ENCODE measurements at places on chromosomes 1 and 21.

DNA sequence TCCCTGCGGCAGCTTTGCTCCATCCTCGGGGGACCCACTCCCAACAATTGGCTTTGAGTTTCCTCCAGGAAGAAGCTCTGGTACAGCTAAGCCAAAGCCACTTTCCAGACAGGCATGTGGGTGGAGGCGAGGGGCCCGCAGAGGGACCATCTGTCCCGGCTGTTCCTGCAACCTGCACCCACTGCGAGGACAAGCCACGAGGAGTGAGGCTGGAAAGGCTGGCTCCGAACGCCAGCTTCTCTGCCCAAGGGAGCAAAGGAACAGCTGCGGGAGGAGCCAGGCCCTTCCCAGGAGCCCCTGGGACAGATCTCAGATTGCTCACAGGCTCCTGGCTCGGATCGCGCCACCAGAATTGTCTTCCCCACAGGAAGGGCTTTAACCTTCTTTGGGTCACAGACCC, 28.3 kb upstream of the PEF1 start:
- DNase-seq = no peak

DNA sequence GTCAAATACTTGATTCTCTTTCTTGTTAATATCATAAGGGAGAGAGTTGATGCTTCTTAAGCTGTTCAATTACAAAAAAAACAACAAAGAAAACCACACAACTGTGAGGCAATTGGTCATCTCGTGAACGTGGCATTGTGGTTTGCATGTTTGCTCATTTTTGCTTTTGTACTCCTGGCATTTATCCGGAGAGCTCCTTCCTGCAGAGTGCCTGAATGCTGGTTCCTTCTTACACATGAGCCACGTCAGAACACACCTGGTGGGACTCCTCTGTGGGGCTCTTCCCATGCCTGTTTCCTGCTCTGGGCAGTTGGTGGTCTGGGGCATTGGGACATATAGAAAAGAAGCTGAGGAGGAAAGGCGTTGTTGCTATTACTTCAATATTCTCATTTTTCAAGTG, 25.7 kb downstream of the KCNK1 start:
- DNase-seq = peak; percentile 36

DNA sequence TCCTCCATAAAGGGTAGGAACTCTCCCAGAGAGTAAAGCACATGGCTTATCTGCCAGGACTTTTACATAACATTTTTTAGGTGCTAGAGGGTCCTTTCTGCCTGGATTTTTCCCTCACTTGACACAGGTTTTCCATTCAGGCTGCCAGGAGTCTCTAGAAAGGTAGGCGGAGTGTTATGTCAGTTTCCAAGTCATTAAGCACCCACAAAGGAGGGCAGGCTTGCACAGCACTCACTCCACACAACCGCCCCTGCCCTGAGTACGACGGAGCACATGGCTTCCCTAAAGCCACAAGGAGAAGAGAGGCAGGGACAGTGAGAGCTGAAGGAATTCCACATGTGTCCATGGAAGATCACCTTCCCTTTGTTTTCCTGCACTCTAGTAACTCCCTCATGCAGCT, 55.7 kb downstream of the CAPZB start:
- DNase-seq = peak; percentile 56

GRCh38 chr1:156124557-156125483, 10.3 kb downstream of the LMNA start:
- DNase-seq = no peak

DNA sequence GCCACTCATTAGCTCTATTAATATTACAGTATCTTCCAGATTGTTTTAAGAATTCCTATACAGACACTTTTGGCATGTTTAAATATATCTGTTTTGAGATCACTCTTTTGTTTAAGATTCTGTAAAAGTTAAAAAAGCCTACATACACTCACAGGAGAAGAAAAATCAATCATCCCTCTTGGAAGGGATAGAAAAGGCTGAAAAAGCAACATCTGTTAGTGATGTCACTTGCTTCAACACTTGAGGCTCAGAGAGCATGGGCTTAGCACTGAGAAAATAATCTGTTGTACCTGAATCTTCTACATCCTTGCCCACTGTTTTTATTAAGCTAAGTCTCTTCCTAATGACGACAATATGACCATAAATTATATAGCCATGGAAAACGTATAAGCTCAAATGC, 127.0 kb downstream of the ZP4 start:
- no peak for DNase-seq

- peak; percentile 72 for DNase-seq
Measured at GRCh38 chr1:15620155-15620545, 2.9 kb downstream of the DDI2 start.

DNA sequence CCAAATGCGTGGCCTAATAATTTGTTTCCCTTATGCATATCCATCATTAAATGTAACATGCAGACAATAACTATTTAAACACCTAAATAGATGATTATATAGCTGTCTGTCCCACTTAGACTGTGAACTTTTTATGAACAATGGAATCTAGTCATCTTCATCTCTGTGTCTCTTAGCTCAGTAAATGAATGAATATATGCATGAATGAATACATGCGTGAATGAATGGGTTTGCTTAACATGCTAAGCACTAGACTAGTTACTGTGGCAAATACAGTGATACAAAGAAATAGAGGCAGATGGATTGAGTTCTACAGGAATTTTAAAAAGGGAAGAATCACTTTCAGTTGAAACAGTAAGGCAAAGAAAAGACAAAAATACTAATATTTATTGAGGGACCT, 232.0 kb downstream of the FGGY start:
- DNase-seq = no peak

DNA sequence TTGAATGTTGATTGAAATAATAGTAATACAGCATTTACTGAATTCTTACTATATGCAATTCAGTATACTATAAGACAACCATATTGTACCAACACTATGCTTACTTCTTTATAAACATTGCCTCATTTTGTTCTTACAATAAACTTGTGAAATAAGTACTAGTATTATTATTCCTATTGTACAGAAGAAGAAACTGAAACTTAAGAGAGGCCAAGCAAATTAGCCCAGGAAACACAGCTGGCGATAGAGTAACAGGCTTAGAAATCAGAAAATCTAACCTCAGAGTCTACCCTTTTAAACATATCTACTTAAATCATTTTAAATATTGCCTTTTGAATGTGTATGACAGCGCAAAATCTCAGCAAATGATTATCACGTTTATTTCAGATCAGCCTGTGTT, 41.7 kb downstream of the FASLG start:
- no peak for DNase-seq

- DNase-seq = peak; percentile 20
Measured at GRCh38 chr1:34549199-34549598, 205.6 kb upstream of the GJB5 start.

GRCh38 chr21:37688952-37689659, 227.2 kb downstream of the KCNJ6 start:
- DNase-seq = no peak

DNA sequence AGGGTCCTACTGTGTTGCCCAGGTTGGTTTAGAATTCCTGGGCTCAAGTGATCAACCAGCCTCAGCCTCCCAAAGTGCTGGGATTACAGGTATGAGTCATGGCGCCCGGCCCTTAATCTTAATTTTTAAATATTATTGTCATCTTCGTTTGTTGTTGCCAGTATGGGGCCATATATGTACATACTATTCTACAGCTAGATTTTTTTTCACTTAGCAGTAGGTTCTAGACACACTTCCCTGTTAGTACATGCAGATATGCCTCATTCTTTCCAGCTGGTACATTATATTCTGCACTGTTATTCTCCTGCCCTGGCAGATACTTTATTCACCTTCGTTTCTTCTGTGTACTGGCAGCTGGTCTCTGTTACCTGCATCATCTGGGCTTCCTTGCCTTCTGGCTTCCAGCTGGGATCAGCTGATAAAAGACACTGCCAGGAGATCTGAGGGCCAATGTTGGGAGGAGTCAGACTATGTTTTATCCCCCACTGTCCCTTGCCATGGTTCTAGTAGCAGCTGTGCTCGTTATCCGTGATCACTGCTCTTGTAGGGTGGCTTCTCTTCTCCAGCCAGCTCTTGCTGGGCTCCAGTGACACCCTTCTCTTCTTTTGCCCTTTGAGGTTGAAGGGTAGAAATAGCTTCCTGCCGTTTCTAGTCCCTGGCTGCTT, 24.7 kb downstream of the ST3GAL3 start:
- no peak for DNase-seq

DNA sequence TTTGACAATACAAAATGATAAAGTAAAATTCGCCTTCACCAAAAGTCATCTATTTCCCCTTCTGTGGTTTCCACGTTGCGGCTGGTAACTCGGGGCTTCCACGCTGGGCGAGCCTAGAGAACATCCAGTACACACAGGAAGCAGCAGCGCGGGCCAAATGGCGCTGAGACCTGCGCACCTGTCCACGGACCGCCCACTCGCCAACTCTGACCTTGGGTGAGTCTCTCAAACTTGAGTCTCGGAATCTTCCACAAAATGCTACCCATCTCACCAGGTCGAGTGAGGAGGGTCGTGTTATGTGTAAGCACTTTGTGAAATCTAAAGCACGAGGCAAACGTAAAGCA, 820 bp upstream of the TTF2 start:
- DNase-seq = peak; percentile 64

DNA sequence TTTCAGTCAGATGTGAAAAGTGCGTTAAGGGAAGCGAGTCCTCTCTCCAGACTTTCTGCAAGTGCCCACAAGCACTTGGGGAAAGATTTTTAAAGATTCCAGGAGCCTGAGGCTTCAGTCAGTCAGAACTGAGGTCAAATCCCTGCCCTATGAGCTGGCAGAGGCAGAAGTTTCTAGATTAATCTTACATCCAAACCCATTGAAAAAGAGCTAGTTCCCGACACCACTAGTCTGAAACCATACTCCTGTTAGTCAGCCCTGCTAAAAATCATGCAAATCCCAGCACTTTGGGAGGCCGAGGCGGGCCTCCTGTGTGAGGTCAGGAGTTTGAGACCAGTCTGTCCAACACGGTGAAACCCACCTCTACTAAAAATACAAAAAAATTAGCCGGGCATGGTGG, 21.0 kb downstream of the RSPH1 start:
- peak; percentile 87 for DNase-seq

- no peak for DNase-seq
Measured at GRCh38 chr1:5904551-5904950, 87.7 kb downstream of the NPHP4 start.

GRCh38 chr21:34593954-34594531, 20.9 kb downstream of the RCAN1 start:
- DNase-seq = no peak

DNA sequence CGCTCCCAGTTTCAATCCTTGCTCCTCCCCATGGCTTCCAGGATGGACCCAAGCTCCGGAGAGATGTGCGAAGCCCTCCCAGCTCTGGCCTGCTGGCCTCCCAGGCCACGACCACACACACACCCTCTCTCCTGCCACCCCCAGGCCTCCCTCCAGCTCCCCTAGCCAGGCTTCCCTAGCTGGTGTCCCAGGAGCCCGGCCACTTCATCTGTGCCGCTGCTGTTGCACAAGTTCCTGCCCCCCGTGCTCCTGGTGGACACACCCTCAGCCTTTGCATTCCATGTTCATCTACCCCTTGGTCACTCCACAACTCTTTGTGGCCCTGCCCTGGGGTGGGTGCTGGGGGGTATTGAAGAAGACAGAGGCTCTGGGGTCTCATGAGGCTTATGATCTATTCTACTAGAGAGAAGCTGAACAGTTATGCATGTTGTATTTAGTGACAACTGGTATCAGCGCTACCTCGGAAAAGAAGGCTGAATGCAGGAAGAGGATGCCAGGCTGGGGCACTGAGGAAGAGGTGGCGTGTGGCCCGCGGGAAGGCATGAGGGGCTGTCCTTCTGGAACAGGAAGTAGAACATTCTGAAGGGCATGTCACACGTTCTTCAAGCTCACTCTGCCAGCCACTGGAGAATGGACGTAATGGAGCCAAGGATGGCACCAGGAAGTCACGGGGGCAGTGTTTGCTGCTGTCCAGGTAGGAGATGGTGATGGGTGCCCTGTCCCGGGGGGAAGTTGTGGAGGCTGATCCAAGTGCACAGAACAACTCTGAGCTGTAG, 172.4 kb downstream of the PSMG1 start:
- no peak for DNase-seq

DNA sequence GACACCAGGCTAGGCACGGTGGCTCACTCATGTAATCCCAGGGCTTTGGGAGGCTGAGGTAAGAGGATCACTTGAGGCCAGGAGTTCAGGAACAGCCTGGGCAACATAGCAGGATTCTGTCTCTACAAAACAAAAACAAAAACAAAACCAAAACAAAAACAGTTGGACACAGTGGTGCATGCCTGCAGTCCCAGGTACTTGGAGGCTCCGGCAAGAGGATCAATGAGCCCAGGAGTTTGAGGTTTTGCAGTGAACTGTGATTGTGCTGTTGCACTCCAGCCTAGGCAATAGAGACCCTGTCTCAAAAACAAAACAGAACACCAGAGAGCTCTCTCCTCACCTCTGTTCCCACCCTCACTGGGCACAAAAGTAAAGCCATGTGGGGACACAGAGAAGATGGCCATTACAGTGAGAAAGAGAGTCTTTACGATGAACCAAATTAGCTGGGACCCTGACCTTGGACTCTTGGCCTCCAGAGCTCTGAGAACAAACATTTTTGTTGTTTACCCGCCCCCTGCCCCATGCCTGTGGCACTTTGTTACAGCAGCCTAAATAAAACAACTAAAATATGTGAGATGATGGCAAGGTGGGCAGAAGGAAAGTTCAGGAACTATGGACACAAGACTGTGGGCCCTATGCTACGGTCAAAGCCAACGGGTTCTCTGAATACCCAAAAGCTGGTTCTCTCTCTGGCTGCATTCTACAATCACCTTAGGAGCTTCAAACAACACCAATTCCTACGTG, 9.8 kb downstream of the NADK start:
- no peak for DNase-seq

- DNase-seq = no peak
Measured at GRCh38 chr1:199182186-199182843, 543.5 kb downstream of the PTPRC start.

DNA sequence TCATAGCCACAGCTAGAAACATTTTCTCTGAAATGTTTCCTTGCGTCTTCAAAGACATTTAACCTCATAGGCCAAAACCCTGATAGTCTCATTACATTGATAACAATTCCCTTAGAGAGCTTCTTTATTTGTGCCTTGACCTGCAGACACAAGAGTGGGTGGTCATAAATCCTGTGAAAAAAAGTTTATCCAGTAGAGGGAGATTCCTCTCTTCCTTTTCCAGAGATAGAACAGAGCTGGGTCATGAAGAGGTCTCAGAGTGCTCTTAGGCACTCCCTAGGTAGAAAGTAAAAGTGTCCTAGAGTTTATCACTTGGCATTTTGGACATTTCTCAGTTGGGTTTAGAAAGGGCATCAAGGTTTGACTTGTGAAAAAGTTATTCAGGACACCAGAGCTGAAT, 426.1 kb downstream of the NUF2 start:
- DNase-seq = no peak

Data from kidney tubule cell (primary cell).